ENCODE measurements at places on chromosomes 6 and 20.

- no peak for DNase-seq
Measured at GRCh38 chr6:127342296-127342945, 988 bp downstream of the ECHDC1 start.

DNA sequence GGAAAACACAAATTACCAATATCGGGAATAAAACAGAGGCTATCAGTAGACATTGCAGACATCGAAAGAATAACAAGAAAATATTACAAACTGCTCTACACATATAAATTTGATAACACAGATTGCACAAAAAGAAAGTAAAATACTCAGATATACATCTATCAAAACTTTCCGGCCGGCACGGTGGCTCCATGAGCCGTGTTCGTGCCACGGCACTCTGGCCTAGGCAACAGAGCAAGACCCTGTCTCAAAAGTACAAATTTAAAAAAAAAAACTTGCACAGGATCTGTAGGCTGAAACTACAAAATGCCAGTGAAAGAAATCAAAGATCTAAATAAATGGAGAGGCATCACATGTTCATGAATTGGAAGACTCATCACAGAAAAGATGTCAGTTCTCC, 49.4 kb downstream of the SNX5 start:
- no peak for DNase-seq

- no peak for DNase-seq
Measured at GRCh38 chr6:35776364-35777215, at the start of gene CLPSL2. TSS of gene CLPSL2 (plus strand) at chr6:35776598. CDS start at chr6:35776619, 21 bp downstream.

DNA sequence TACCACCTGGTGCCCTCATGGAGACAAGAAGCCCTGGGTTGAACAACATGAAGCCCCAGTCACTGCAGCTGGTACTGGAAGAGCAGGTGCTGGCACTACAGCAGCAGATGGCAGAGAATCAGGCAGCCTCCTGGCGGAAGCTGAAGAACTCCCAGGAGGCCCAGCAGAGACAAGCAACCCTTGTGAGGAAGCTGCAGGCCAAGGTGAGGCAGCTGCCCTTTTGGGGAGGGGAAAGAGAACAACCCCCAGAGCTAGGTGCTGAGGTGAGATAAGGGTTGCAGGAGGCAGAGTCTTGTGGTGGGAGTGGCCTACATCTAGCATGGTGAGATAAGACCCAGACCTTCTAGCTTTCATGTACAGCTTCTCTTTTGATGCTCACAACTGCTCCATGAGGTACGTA, 7.0 kb downstream of the CEP250 start:
- no peak for DNase-seq

DNA sequence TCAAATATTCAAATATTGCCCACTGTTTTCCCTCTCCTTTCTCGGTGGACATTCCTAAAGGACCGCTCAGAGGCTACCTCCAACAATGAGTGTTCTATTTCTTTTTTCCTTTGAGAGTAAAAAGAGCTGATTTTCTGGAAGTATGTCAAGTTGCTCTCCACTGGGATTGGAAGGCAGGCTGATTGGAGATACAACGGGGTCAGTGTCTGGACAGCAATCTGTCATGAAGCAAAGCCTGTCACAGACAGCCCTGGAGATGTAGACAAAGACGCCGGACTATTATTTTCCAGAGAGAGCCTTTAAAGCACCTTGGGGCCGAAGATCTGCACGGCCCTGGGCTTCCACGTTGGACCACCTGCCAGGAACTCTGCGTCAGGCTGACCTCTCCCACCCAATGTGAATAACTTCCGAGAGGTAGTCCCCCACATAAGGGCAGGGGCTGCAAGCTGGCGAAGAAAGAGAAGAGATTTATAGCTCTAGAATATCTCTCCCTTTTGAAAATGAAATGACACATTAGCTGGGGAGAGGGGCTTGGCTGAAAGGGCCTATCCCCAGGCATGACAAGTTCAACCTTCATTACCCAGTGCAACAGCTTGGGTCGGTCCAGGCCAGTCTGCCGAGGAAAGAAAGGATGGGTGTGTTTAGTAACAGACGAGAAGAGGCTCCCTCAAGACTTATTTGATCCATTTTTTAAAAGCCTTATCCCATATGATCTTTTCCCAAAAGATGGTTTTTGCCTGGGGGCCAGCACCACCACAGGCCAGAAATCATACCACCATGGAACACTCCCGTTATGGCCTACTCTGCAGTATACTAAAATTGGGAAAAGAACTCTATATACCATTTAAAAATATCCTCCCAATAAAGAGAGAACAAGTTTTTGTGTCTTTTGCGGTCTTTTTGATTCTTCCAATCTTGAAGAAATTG, 131.1 kb downstream of the OLIG3 start:
- DNase-seq, result no peak

DNA sequence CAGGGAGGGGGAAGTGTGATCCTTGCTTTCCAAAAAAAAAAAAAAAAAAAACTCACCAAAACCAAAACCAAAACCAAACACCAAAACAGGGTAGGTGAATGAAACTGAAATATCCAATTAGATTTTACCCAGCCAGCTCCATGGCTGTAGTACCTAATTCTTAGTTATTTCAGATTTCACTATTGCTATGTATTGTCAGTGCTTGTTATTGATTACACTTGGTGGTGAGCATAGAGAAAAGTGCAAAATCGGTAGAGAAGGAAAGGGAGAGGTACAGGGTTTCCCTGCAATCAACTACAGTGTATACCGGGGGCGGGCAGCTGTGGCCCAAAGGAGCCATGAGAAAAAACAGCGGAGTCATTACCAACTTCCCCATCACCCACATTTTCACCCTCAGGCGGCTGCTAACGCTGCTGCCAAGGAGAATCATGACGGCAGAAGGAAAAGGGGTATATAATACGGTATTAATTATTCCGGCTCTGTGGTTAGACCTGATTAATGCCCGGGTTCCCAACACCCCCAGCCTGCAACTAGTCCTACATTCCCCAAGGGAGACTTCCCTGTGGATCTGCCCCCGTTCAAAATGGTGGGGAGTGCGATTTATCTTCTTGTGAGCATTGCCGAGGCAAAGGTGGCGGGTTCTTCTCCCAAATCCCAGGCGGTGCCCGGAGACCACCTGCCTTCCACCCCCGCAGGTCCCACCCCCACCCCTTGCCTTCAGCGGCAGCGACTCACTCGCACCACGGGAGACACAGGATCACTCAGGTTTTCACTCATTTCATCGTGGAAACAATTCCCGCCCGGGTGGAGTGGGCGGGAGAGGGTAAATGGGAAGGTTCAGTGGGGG, at the start of gene C6orf62:
Gene C6orf62, minus strand, starts transcription at position 30 of the 847 bp plus-strand sequence. CDS start 486 bp downstream, outside the sequence.
- no peak for DNase-seq

GRCh38 chr6:80769106-80769505, 662.6 kb downstream of the BCKDHB start:
- no peak for DNase-seq

DNA sequence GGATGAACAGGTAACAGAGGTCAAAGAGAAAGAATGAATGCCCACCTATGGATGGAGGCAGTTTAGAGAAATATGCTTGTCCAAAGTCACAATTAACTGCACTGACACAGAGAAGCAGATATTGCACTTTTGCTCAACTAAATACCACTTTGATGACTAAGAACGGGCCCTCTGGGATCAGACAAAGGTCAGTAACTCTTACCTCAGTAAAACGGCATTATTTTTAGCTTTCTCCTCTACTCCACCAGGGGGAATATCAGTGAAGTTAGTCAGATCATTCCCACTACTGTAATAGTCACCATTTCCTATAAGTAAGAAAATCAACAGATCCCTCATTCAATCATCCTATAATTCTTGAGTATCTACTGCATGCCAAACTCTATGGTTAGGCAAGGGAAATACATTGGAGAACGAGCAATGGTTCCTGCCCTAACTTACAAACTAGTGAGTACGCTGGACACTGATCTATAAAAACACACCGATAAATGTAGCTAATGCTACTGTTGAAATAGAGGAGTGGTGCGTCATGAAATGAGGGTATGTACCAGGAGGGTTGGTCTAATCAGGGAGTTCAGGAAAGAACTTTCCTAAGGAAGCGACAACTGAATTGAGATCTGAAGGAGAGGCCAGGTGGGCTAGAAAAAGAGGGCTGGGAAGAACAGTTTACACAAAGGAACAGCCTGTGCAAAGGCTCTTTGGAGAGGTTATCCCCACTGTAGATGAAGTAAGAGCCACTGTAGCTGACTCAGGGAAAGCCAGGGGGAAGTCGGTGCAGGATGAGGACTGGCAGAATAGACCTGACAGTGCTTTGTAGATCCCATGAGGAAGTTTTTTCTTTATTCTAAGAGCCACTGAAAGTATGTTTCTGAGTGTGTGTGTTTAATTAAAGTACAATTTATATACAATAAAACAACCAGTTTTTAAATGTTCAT, 9.2 kb downstream of the ECI2 start:
- DNase-seq, result no peak

GRCh38 chr20:43941476-43942200, 27.0 kb downstream of the TOX2 start:
- no peak for DNase-seq

- no peak for DNase-seq
Measured at GRCh38 chr6:110654096-110654820, 161.0 kb downstream of the CDK19 start.

DNA sequence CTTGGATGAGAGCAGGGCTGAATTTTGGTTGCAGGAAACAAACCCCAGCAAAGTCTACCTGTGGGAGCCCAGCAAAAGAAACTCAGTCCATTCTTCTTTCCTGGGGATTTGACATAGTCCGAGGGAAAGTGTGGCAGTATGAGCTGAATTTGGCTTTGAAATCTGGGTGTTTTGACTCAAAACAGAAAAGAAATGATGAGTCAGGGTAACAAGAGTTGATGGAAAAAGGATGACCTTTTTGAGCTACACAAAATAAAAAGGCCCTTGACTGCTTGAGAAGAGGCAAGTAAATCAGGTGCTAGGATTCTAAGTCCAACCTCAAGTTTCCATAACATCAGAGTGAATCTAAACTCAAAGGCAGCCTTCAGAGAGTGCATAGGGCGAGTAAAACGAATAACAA, 163.3 kb upstream of the BMP2 start:
- DNase-seq, result no peak

- DNase-seq, result no peak
Measured at GRCh38 chr6:40988634-40989033, 50.4 kb downstream of the UNC5CL start.
